ENCODE measurements at places on chromosomes 12 and 14.

- DNase-seq = no peak
These were observed 319.5 kb downstream of the PAWR start for GRCh38 chr12:79371226-79371625.

GRCh38 chr14:105532735-105533141 lies 6.4 kb downstream of the TMEM121 start:
- no peak for DNase-seq

- DNase-seq = no peak
These were observed 115.5 kb downstream of the DHRS2 start for GRCh38 chr14:23751616-23752015.

DNA sequence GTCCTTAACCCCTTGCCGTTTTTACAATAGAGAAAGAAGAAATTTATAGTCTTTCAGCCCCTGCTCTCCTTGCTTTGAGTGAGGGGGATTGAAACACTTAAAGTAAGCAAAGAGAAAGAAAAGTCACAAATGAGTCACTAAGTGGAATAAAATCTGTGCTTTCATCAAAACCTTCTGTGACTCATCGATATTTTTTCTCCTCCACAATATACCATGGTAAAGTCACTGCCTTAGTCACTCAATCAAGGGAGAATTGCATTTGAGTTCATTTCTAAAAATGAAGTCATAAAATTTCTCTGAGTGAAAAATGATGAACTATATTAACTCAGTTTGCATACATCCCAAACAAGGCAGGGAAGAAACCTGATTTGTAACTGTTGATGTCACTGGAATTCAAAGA lies 470.3 kb downstream of the FOXG1 start:
- DNase-seq = no peak

- no peak for DNase-seq
These were observed 250.9 kb downstream of the PDZRN4 start for GRCh38 chr12:41438854-41439541.

DNA sequence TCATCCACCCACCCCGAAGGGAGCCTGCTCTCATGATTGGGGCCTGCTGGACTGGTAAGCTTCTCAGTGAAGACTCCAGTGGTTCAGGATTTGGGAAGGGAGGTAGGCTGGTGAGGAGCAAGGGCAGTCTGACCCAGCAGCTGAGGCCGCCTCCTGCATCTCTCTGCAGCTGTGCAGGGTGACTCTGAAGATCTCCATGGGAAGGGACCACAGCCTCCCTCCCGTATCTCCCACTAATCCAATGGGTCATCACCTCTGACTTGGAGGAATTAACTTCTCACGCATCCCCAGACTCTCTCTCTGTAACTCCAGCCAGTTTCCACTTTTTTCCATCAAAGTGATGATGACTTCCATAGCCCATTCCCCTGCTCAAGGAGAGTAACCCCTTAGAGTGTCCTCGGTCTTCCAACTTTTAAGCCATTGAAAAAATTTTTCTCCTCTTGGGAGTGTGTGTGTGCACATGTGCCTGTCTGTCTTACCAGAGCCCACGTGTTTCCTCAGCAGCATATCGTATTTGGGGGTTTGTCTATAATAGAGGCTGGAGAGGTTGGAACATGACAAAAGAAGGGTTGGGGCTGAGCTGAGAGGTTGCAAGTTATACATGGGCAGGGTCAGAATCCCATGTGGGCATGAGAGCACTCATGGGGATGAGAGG lies 11.3 kb downstream of the CLSTN3 start:
- no peak for DNase-seq

DNA sequence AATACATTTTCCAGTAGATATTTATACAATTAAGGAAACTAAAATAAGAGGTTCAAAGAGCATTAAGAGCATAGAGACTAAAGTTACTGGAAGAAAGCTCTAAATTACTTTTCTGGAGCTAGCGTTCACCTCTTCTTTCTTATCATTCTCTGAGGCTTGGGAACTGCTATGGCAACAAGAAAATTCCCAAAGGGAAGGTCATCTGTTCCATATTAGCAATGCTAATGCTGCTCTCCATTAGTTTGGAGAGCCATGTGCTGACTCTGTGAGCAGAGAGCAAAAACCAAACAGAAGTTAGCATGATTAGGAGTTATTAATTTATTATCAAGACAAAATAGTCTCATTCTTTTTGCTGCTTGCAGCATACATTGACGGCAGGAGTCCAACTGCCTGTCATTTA lies 143.1 kb upstream of the SLC16A7 start:
- no peak for DNase-seq

DNA sequence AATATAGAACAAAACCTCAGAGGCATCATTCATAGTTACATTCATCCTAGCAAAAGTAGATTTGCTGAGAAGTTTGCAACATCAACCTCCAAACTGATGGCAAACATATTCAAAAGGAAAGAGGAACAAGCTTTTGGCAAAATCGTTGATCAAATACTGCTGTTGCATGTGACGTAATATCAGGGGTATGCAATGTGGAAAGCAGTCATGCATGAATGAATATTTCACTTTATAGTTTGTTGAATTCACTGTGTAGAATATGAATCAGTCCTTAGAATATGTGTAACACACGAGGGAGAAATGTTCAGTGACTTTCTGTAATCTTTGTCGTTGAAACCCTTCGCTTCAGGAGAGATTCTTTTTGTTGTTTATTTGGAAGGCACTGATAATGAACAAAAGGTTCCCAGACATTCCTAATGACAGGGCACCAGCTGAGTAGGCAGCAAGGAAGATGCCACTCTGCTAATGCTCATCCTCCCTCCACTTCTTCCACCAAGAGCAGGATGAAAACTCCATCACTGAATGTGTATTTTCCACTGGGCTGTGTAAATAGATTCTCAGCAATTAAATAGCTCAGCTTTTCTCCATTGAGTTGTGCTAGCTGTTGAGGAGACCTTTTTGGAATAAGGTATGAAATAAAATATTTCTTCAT lies 126.1 kb downstream of the PELI2 start:
- DNase-seq = no peak

- peak; percentile 34 for DNase-seq
These were observed 43.9 kb upstream of the ATP23 start for GRCh38 chr12:57897286-57897974.

DNA sequence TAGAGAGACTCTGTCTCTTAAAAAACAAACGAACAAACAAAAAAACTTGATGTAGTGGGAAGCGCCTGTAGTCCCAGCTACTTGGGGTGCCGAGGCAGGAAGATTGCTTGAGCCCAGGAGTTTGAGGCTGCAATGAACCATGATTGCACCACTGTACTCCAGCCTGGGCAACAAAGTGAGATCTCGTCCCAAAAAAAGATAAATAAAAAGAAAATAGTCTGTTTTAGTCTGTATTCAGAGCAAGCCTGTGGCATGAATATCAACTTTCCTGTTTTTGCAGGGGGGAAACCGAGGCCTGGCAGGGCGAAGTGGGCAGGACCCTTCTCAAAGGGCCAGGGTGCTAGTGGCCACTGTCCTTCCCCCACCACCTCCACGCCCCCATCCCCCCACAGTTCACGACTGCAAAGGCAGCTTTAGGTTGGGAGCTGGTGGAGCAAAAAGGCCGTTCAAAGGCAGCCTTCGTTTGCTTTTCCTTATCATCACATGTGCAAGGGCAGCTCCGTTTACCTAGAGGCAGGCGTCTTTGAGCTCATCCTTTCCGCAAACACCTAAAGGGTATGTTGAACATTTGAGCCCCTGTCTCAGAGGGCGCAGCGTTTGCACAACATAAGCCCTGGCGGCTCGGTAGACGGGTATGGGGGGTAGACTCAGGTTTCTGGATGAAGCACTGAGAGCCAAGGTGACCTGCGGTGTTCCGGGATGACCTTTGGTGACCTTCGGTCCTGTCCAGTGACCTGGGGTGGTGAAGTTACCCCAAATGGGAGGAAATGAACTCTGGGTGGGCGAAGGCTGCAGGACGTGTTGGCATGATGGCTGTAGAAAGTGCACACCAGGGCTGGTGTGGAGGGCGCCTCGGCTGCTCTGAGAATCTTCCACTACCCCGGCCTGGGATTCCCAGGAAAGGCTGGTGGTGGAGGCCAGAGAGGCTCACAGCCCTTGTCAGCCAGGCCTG lies 8.7 kb upstream of the MEG3 start:
- no peak for DNase-seq

DNA sequence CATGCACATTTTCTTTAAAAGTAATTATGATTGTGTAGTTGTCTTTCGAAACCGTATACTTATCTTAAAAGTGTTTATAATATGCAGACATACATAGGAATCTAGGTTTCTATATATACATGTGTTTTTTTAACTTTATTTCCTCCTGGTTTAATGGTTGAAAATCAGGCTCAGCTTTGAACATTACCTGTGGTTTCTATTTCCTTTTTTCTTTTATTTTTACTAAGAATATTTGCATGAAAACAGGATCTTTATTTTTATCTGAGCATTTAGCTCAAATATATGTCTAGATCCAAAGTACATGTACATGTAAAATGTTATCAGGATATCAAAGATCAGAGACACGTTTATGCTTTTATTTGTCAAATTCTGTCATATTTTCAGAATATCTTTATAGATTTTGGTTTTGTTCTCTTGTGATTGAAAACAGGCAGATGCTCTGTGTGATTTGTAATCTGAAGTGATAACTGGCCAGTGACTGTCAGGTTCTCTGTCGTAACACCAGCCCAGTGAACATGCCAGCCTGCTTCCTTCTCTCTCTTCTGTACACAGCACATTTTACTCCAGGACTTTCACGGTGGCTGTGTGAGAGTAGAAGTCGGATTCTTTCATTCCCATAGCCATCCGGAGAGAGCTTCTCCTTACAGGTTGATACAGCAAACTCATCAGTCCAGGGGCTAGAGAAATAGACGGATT lies 13.7 kb downstream of the TCTN1 start:
- no peak for DNase-seq

DNA sequence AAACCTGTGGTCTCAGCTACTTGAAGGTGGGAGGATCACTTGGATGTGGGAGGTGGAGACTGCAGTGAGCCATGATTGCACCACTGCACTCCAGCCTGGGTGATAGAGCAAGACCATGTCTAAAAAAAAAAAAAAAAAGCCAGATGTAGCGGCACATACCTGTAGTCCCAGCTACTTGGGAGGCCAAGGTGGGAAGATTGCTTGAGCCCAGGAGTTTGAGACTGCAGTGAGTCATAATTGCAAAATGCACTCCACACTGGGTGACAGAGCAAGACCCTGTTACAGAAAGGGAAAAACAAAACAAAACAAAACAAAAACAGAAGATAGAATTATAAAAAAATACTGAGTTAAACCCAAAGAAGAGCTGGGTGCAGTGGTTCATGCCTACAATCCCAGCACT lies 29.1 kb upstream of the APOF start:
- no peak for DNase-seq

- DNase-seq = no peak
These were observed 98.8 kb downstream of the DAD1 start for GRCh38 chr14:22489957-22490950.

DNA sequence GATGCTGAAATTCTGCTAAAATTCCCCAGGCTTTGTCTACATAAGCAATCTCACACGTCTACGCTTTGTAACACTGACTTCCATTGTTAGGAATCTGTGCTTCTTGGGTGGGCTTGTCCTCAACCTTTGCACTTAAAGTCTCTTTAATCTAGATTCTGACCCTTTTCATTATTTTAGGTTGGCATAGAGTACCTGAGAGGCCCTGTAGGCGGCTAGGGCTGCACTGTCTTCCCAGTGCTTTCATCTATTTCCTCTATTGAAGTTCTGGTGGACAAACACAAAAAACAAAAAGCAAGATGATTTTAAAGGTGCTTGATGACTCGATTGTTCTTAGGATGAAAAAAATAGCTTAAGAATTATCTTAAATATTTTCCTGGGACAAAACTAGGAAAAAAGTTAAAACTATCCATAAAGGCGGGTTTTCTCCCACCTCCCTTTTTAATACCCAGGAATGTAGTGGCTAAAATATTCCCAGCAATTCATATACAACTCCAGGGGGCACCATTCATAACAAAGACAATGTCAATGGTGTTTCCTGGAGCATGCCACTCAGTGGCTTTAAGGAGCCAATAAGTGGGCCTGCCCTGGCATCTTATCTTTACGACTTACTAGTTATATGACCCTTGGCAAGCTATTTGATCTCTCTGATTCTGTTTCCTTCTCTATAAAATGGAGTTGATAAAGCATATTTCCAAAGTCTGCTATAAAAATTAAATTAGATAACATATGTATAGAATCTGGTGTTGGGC lies 197.5 kb downstream of the STXBP6 start:
- DNase-seq = no peak

DNA sequence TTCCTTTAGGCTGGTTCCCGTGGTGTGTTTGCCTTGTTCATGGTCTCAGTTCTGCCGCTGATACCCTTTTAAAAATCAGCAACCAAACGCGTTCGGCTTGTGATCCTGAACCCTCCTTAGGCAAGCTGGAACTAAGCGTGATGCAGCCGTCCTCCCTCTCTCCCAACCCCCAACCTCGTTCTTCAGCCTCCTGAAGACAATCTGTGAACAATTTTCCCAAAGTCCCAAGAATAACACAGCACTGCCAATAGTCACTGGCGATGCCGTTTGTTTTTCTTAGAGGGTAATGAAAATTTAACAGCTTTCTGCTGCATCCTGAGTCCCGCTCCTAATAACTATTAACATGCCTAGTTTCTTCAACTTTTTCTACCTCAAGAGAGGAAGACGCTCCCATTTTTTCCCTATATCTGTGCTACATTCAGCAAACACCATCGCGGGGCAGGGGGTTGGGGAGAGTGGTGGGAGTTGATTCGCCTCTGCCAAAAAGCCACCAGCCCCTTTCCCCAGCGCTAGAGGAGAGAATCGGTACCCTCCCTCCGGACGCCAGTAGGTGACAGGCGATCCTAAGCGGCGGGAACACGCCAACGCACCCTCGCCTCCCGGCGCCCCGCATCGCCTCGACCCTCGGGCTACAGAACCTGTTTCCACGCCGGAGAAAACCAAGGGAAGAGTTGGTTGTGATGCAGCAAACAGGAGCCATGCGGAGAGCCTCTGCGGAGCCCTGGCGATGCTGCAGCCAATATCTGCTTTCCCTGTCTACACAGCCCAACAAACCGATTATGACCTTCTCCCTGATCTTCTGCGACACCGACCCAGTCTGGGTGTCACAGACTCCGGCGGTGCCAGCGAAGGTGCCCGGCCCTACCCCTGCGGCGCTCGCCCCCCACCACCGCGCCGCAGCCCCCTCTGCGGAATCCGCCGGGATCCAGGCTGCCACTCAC lies 752 bp downstream of the PRICKLE1 start:
- DNase-seq = no peak

DNA sequence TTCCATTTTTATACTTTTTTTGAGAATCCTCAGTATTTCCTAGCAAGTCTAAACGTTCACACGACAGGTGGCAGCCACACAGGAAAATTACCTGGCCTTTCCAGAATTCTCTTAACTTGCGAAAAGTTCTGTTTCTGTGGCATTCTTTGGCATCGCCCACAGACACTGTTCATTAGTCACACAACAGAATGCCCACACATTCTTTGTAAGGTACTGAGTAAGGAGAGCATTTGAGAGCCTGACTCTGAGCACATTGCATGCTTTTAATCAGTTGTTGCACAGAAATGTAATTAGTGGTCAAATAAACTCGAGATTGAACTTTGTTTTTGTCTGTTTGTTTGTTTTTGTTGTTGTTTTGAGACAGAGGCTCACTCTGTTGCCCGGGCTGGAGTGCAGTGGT lies 52.4 kb downstream of the LMNTD1 start:
- DNase-seq = no peak
